ENCODE measurements at places on chromosomes 2 and 18.

DNA sequence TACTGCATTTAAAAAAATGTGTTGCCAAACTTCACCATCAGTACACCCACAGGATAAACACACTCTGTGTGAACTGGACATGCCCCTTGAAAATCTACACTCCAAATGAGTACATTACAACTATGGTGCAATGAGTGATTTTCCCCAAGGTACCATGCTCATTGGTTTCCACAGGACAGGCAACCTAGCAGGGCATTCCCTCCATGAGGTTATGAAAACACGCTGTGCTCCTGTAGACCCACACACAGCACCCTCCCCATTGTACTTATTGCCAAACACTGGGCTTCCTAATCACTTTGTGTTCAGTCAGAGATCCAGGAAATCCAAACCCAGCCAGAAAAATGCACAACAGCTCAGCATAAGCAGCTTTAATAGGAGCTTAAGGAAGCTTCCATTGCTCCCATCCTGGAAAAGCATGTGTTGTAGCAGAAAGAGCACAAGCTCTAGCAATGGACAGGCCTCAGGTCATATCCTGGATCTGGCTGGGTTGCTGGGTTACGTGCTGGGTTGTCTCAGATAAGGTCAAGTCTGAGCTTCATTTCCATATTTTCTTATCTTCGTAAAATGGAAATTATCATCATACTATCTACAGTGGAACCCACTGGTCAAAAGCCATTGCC, 20.8 kb upstream of the ATIC start:
- no peak overlapping the region for H3K27ac ChIP-seq
- H3K27me3 ChIP-seq = no peaks in the 10 kb centered on the region
- DNase-seq = no peak
- H3K36me3 ChIP-seq = no peaks in the 10 kb centered on the region

DNA sequence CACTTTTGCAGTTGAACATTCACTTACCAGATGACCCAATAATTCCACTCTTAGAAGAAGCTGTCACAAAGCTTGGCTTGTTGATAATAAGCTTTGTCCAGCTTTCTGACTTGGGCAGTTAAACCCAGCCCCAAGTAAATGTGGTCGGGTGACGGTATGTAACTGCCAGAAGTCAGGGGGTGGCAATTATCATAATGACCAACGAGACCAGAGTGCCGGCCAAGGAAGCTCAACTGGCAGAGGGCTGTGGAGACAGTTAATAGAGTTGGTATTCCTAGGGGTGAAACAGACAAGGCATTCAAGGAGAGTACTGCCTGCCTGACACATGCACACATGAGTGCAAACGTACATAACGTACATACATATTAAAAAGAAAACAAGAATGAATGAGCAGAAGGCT, 116.7 kb downstream of the EIPR1 start:
- H3K4me1 ChIP-seq = no peaks in the 10 kb centered on the region
- H3K27ac ChIP-seq = no peak overlapping the region
- H3K36me3 ChIP-seq = peaks cover 4% of the 10 kb centered on the region
- H3K27me3 ChIP-seq = no peaks in the 10 kb centered on the region

GRCh38 chr2:239629926-239630617, 229.3 kb upstream of the HDAC4 start:
- peaks cover 34% of the 10 kb centered on the region for H3K4me1 ChIP-seq
- no peaks in the 10 kb centered on the region for H3K36me3 ChIP-seq
- H3K27ac ChIP-seq = no peak overlapping the region
- H3K4me3 ChIP-seq = no peak overlapping the region
- H3K27me3 ChIP-seq = no peaks in the 10 kb centered on the region

- H3K27me3 ChIP-seq = no peaks in the 10 kb centered on the region
- no peak overlapping the region for H3K4me3 ChIP-seq
- H3K36me3 ChIP-seq = no peaks in the 10 kb centered on the region
- peaks cover 26% of the 10 kb centered on the region for H3K4me1 ChIP-seq
- no peak for DNase-seq
- no peak overlapping the region for H3K27ac ChIP-seq
Observed at GRCh38 chr2:226424971-226425370, 374.6 kb downstream of the IRS1 start.

DNA sequence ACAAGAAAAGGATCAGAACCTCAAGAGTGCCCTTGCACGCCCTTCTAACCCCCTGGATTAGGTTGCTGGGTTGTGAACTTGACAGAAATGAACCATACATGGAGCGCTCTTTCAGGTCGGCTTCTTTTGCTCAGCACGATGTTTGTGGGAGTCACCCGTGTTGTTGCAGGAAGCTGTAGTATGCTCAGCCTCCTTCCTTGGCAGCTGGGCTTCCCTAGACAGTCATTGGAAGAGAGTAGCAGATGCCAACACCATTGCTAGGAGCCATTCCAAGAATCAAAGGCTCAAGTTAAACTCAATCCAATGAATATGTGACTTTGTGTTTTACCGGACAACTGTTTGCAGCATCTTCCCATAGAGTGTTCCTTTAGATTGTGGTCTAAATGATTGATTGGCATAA, 47.0 kb downstream of the RAB12 start:
- H3K27ac ChIP-seq = no peak overlapping the region
- no peaks in the 10 kb centered on the region for H3K27me3 ChIP-seq
- H3K4me3 ChIP-seq = no peak overlapping the region
- no peaks in the 10 kb centered on the region for H3K4me1 ChIP-seq

- H3K4me1 ChIP-seq = peaks cover 16% of the 10 kb centered on the region
- H3K27ac ChIP-seq = no peak overlapping the region
- no peak for DNase-seq
- H3K4me3 ChIP-seq = no peak overlapping the region
Observed at GRCh38 chr2:206535260-206535986, 92.1 kb downstream of the ADAM23 start.

- H3K4me1 ChIP-seq = no peaks in the 10 kb centered on the region
- H3K27me3 ChIP-seq = no peaks in the 10 kb centered on the region
- H3K4me3 ChIP-seq = no peak overlapping the region
Observed at GRCh38 chr18:24584205-24584604, 123.8 kb downstream of the HRH4 start.

DNA sequence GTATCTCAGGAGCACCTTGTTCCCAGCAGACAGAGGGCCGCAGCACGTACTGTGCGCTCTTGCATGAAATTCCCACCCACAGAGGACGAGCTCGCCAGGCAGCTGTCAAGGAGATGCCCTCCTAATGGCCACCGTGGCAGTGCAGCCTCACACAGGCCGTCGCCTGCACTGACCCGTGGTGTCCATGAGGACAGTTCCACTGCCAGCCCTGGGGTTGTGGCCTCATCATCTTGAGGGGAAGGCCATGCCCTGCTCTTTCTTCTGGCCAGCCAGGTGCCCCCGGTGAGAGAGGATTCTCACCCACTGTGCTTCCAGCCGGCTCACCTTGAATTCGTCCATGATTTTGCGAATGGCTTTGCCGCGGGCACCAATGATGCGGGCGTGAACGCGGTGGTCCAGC, 42.0 kb downstream of the ANO7 start:
- H3K27me3 ChIP-seq = no peaks in the 10 kb centered on the region
- H3K36me3 ChIP-seq = peaks cover 53% of the 10 kb centered on the region
- H3K4me1 ChIP-seq = no peaks in the 10 kb centered on the region
- DNase-seq = no peak
- no peak overlapping the region for H3K27ac ChIP-seq
- no peak overlapping the region for H3K4me3 ChIP-seq

GRCh38 chr2:236627841-236628240, 58.2 kb downstream of the ACKR3 start:
- DNase-seq = no peak
- H3K4me1 ChIP-seq = no peaks in the 10 kb centered on the region
- no peak overlapping the region for H3K4me3 ChIP-seq
- H3K27ac ChIP-seq = no peak overlapping the region
- H3K36me3 ChIP-seq = no peaks in the 10 kb centered on the region

DNA sequence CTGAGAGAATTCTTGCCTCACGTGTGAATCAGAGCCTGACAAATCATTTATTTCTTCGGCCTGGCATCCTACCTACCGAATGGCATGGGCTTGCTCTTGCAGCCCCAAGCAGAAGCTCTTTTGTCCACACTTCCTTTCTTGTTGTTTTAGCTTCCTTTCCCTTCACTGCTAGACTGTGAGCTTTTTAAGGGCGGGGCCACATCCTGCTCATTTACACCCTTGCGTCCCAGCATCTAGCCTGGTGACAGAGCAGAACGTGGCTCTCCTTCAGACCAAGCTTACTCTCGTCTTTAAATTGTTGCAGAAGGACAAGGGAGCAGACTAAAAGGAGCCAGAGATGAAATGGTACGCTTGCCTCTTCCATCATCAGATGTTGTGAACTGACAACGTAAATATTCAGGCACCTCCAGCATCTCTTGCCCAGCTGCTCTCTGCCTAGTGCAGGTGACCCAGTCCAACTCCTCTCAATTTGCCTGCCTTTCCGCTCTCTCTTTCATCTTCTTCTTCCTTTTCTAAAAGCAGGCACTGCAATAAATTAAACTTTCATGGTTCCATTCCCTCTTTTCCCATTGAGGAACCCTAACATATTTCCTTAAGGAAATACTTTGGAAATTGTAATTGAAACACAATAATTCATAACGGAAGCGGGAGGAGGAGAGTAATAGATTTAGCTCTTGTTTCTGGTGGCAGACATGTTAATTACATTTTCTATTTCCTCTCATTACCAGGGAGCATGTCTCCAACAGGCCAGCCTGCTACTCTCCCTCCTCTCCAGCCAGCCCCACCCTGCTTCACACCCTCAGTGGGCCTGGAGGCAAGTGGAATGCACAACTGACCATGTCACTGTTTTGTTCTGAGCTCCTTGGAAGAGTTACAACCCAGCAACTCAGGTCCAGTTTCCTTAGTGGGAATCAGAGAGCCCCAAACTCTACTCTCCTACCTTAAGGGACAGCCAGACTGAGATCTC, 228.1 kb upstream of the TRIB2 start:
- peak overlapping the region; percentile 10 for H3K27ac ChIP-seq
- H3K4me3 ChIP-seq = peak overlapping the region; percentile 9
- no peaks in the 10 kb centered on the region for H3K27me3 ChIP-seq

GRCh38 chr2:66390811-66391210, 44.1 kb upstream of the MEIS1 start:
- no peaks in the 10 kb centered on the region for H3K4me1 ChIP-seq
- DNase-seq = no peak
- H3K27ac ChIP-seq = no peak overlapping the region
- no peak overlapping the region for H3K4me3 ChIP-seq
- no peaks in the 10 kb centered on the region for H3K27me3 ChIP-seq

DNA sequence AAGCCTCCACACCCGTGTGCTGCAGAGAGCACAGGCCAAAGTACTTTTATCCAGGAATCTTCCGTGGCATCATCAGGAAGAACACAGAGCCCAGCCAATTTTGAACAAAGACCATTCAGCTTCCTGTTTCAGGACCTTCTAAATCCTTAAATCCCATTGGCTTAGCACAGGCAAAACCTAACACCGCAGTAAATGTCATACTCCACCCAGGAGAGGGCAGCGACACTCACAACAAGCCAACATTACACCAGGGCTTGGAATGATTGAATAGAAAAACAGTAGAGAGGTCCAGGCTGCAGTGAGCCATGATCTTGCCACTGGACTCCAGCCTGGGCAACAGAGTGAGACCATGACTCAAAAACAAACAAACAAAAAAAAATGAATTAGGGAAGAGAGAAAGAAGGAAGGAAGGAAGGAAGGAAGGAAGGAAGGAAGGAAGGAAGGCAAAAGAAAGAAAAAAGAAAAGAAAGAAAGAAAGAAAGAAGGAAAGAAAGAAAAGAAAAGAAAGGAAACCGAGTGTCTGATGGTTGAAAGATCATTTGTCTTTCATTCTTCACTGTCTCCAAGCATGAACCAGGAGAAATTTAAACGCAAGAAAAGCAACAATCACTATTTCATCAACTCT, 144.6 kb upstream of the SATB2 start:
- H3K27ac ChIP-seq = no peak overlapping the region
- H3K4me1 ChIP-seq = no peaks in the 10 kb centered on the region
- H3K36me3 ChIP-seq = no peaks in the 10 kb centered on the region
- no peak for DNase-seq
- H3K4me3 ChIP-seq = no peak overlapping the region
- H3K27me3 ChIP-seq = no peaks in the 10 kb centered on the region

DNA sequence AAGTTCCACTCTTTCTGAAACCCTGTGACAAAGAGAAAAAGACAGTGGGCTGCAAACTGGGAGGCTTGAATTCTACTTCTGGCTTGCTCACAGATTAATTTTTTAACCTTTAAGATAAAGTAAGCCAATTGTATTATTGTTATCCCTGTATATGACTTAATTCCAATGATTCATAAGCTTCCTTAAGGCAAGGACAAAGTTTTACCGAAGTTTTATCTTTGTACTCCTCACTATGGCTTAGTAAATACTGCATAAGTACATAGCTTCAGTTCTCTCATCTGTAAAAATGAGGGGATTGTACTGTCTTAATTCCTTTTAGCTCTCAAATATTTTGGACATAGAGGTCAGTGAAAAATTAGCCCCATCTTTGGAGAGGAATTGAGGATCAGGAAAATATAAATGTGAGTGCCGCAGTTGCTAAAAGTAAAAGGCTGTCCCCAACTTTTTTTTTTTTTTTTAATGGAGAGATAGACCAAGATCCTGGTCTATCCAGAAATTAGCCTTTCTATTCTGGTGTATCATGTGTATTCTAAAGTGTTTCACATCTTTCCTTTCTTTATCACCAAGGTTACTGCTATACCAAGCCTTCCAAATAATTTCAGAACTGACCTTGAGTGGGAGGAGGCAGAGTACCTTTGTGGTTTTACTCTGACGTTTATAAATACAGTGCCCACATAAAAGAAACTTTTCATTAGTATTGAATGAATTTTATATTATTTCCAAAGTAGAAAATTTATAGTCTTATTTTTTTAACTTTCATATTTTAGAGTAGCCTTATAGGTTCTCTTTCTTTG, 13.3 kb downstream of the RELCH start:
- peaks cover 44% of the 10 kb centered on the region for H3K4me1 ChIP-seq
- H3K27ac ChIP-seq = no peak overlapping the region
- no peaks in the 10 kb centered on the region for H3K36me3 ChIP-seq
- H3K27me3 ChIP-seq = no peaks in the 10 kb centered on the region
- no peak for DNase-seq

DNA sequence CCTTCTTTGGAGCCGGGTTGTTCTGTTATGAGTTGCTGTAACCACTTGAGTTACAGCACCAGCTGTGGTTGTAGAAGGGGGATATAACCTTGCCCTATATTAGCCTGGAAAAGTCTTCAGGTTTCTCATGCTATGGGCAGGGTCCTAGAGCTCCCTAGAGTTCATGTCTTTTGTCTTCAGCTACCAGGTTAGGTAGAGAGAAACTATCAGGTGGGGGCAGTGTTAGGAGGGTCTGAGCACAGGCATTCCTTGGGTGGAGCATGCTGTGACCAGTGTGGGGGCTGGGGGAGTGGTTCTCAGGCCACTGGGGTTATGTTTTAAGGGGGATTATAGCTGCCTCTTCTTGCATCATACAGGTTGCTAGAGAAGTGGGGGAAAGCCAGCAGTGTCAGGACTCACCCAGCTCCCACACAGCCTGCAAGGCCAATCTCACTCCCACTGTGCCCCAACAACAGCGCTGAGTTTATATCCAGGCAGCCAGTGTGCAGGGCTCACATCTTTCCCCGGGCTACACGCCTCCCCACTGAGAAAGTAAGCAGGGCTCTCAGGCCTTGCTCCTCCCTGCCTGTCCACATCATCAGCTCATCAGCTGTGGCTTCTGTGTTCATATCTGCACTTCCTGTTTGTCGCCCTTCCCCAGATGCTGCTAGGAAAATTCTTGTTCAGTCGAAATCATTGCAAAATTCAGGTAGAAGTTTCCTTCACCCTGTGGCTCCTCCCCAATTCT, 133.8 kb upstream of the NRXN1 start:
- DNase-seq = no peak
- no peaks in the 10 kb centered on the region for H3K36me3 ChIP-seq
- H3K27me3 ChIP-seq = no peaks in the 10 kb centered on the region
- H3K4me3 ChIP-seq = no peak overlapping the region

GRCh38 chr18:47260120-47260923, 8.9 kb upstream of the SKOR2 start:
- no peak overlapping the region for H3K4me3 ChIP-seq
- no peaks in the 10 kb centered on the region for H3K36me3 ChIP-seq
- H3K4me1 ChIP-seq = no peaks in the 10 kb centered on the region
- H3K27me3 ChIP-seq = peaks cover 25% of the 10 kb centered on the region
- H3K27ac ChIP-seq = no peak overlapping the region
- DNase-seq = no peak
